ENCODE measurements at places on chromosomes 12 and 14. TPM values are rescaled to one million over a fixed set of nuclear protein-coding genes. Genes with fewer than 3 reads are reported as not detected.

DNA sequence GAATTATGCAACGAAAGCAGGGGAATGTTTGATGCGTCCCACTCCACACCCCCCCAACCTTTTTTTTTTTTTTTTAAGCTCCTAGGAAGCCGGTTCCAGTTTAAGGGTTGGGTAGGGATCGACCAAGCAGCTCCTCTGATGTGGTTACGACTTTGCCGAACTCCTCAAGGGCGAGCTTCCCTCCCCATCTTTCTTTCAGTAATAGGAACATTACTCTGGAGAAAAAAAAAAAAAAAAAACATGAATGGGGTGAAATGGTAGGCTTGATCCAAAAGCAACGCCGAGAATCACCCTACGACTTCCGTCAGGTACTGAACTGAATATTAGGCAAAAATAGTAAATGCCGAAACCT is 9.6 kb downstream of the BMP4 start:
- no peak for DNase-seq

DNA sequence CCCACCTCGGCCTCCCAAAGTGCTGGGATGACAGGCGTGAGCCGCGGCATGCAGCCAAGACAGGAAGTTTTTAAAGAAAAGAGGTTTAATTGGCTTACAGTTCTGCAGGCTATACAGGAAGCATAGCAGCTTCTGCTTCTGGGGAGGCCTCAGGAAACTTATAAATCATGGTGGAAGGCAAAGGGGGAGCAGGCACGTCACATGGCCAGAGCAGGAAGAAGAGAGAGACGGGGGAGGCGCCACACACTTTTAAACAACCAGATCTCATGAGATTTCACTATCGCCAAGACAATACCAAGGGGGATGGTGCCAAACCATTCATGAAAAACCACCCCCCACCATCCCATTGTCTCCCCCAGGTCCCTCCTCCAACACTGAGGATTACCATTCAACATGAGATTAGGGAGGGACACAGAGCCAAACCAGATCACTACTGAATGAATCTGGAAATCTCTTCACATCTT is 14.1 kb downstream of the CCDC63 start:
- no peak for DNase-seq

The GLS2 gene
- 6.4 TPM for total RNA-seq

The PROX2 gene
- not detected for total RNA-seq

The KRT86 gene
- total RNA-seq, result not detected

DNA sequence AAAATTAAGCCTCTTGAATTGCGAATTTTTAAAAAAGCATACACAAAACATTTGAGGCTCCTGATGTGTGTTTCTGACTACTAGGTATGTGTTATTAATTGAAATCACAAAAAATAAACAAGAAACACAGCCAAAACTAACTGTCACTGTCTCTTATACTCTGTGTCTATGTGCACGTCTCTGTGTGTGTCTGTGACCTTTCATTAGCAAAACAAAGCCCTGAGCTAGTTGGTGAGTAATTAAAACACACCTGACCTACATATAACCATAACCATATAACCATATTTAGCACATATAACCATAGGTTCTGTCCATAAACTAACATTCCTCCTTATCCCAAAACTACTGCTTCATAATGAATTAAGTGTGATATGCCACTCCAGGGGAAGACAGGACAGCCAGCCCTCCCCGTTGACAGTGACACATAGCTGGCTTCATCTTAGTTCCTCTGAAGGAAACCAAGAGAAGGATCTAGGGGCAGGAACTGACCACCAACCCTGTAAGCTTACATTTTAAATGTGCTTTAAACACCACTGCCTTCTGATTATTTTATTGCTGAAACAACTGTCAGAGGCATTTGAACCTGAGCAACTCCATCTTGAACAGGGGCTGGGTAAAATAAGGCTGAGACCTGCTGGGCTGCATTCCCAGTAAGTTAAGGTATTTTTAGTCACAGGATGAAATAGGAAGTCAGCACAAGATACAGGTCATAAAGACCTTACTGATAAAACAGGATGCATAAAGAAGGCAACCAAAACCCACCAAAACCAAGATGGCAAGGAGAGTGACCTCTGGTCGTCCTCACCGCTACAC is 106.7 kb downstream of the PPP2R5E start:
- no peak for DNase-seq

GRCh38 chr14:68741839-68742470 is 50.9 kb downstream of the ZFP36L1 start:
- no peak for DNase-seq

GRCh38 chr12:68641138-68641537 is 30.4 kb downstream of the RAP1B start:
- no peak for DNase-seq

- no peak for DNase-seq
Measured at GRCh38 chr12:65051218-65051617, 69.9 kb downstream of the WIF1 start.

GRCh38 chr14:70987041-70987440 is 79.8 kb downstream of the PCNX1 start:
- no peak for DNase-seq

The NID2 gene
- 52.8 TPM for total RNA-seq

DNA sequence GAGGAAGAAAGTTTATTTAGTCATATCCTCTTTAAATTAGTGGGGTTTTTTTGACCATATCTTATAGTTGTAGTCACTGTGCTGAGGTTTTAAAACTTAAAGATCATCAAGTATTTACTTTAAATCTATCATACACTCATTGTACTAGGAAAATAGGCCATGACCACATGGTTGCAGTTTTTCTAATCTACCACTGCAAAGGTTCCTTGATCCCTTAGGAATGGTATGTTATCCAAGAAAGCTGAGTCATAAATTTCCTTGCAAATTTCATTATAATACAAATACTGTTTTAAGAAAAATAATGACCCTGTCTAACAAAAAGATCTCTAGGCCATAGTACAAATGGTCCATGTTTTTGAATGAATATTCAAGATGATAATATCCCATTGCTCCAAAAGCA is 74.7 kb downstream of the DBX2 start:
- no peak for DNase-seq

The CATSPERB gene
- 19.5 TPM for total RNA-seq

The FAM181A gene
- total RNA-seq, result not detected

- DNase-seq, result no peak
Measured at GRCh38 chr14:59492384-59492783, 8.1 kb downstream of the JKAMP start.

DNA sequence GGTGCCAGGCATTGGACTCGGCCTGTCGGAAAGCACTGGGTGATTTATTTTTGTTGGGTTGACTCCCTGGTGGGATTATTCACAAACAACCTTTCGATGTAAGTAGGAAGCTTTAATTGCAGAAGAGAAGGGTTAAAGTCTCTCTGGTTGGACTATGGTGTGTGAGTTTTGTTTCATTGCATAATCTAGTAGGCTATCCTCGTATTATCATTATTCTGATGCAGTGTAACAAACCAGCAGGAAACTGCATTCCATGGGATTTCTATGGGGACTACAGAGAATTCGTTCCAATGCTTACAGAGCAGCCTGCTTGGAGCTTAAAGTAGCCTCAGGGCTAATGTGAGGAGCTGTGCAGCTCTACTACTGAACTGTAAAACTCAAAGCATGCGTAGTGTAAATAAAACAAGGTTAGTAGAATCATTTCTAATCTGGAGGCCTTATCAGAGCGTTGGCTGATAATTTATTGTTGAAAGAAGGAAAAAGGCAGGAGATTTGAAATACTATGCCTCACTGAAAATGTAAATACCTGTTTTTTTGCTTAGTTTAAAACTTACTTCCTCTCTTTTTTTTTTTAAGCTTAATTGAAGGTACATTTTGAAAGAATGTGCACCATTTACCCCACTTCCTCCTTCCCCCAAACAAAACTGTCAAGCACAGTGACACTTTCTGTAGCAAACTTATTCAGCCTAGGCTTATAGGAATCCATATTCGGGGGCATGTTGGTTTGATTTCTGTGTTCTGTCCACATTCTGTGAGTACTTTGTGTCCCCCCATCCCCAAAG is 226.7 kb downstream of the NPAS3 start:
- peak; percentile 5 for DNase-seq

DNA sequence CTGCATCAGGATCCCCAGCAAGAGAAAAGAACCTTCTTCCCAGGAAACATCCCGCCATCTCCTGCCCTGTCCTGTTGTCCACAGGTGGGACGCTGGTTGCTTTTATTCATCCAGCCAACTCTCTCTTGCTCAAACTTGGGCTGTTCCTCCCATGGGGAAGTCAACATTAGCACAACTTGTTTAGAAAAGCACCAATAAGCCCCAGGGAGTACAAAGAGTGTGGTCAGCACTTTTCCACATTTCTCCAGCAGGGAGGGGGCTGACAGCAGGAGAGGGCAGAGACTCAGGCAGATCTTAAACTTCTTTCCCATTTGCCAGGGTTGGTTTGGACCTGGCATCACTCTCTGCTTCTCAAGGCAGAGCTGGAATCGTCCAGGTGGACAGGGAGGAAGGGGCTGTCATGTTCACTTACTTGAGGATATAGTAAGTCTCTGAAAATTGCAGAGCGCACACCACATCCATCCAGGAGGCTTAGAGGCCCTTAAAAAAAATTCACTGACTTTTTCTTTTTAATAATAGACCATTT is 74.9 kb downstream of the RBM19 start:
- no peak for DNase-seq

The TAS2R43 gene
- 2.8 TPM for total RNA-seq

The NAV3 gene
- total RNA-seq, result 6.6 TPM

- no peak for DNase-seq
Measured at GRCh38 chr14:94685166-94685581, 73.0 kb downstream of the SERPINA3 start.

DNA sequence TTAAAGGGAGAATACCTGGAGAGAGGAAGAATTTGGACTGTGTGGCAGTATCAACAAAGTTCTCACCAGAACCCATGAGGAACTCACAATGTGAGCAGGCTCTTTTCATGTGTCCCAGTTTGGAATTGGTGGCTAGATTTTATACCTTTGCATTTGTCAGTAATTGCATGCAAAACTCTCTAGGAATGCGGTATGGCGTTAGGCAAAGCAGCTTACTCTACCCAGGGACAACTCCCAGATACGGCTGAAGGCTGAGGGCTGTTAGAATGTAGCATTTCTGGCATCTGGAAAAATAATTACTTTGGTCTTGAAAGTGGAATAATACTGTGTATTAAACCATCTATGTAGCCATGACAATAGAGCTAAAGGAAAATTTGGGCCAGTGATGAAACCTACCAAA is 635.5 kb downstream of the SLC16A7 start:
- DNase-seq, result no peak

The TMEM63C gene
- total RNA-seq, result 5.1 TPM
